ENCODE measurements at places on chromosomes 7 and 10. TPM values are rescaled to one million over a fixed set of nuclear protein-coding genes. Genes with fewer than 3 reads are reported as not detected.

The FFAR4 gene
- not detected for total RNA-seq

The PLXDC2 gene
- total RNA-seq: 0.15 TPM

The NCOA4 gene
- 113 TPM for total RNA-seq

DNA sequence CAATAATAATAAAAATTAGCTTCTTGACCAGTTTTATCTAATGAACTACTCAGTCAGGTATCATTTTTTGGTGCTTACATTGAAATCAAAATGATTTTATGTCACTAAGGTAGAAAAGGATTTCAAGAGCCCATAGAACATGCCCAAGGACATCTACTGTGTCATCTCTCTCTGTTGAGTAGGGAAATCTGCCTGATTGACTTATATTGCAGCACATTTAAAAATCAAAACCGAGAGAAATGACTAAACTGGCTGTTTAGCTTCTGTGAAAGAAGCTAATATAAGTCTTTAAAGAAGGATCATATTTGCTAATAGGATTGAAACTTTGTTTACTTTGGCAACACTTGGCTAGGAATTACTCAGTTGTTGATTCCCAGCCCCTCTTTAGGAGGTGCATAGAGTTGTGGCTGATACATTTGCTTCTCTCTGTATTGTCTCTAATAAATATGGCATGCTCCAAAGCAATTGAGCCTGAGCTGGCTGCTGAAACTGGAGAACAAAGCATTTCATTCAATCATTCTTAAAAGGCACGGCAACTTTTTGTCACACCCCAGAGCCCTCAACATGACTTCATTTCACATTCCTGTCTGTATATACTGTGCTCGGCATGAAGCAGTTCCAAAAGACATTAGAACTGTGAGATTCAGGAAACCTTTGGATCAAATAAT, 1096.9 kb upstream of the POT1 start:
- DNase-seq: no peak

DNA sequence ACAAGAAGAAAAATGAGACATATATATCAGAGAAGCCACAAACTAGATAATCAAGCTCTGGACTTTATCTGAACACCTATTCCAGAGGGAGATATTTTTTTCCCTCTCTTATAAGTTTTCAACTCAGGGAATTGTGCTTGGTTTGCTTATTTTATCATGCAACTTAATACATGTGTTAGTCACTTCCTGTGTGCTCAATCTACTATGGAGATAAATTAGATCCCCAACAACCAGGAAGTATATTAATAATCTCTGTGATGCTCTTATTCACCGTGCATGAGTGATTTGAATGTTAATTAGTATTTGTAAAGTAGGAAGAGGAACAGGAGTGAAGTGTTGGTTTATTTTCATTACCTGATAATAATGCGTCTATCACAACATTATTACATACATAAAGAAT, 38.8 kb upstream of the ZNF365 start:
- DNase-seq: no peak

GRCh38 chr10:28796606-28797512, 119.5 kb downstream of the BAMBI start:
- DNase-seq: no peak

DNA sequence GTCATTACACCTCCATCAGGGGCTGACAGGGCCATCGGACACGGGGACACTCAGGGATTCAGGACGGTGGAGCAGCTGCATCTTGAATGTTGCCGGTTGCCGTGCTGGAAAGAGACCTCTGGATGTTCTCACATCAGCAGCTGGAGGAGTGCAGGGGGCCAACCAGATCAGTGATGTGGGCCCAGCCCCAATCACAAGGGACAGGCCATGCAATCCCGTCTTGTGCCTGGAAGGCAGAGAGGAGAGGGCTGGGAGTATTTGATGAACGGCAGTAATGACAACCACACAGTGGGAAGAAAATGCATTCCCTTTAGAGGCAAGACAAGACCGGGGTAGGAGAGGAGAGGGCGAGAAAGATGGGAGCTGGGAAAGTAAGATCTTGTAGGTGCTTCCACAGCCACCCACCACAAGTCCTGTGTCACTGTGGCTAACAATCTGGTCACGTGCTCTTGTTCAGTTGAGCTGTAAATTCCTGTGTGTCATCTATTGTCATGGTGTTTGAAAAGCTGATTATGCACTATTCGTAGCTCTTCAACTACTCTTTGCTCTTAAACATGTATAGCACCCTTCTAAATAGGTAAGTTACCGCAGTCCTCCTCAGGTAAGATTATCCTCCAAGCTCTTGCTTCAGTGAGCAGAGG, 85.9 kb upstream of the LEP start:
- DNase-seq: no peak

DNA sequence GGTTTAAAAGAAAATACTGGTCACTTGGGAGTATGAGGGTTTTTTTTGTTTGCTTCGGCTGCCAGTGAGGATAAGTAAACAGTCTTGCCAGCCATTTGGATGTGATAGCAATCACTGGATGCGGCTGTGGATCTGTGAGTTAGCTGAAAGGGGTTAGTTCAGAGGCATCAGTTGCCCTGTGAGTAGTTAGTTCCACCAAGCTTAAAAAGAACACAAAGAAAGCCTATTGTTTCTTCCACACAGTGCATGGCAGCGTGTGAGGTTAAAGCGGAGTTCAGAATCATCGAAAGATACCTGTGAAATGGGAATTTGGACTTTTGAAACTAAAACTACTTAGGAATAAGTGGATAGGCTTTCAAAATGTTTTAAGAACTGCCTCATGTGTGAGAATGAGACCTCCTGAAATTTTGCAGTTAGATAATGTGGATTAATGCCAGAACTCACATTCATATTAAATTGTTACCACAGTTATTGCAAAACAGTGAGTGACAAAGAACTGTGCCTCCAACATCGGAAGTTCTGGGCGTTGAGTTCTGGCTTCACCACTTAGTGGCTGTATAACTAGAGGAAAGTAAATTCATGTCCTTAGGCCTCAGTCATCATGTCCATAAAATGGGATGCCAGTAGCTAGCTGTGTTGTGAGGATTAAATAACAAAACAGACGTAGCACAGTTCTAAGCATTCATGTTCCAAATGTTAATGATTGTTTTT, 31.3 kb downstream of the KIAA1217 start:
- DNase-seq: no peak

DNA sequence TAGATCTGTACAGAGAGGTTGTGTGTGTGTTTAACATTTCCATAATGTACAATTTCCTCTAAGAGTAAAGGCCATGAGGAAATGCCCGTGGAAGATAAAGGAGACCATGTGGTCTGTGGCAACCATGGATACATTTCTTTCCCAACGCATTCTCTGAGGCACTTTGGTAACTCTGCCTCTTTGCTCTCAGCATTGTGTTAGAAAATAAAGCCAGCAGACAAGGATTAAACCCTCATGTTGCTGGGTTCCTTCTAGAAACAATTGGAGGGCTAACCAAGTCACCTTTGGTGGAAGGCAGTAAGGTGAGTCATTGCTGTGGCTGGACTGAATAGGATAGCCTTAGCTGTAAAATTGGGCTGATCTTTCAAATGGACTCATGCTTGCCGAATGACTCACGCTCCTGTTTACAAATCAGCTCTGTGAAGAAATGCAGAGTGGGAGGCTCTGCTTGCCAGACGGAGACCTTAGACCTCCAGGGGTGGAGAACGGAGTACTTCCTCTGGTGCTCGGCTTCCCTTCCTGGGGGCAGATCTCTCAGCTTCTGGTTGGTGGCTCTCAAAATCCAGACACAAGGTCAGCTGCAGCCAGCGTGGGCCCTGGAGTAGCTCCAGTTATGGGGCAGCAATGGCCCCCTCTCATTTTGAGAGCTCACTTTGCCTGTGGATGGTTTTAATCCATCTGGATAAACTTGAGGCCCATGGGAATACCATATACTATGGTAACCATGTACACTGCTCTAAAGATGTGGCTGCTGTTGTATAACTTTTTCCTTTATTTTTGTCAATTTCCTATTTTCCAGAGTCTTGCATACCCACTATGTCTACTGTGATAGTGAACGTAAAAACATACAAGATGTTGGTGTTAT, 137.3 kb downstream of the TCF7L2 start:
- DNase-seq: no peak

- no peak for DNase-seq
Measured at GRCh38 chr7:55877308-55877707, 9.9 kb upstream of the ZNF713 start.

DNA sequence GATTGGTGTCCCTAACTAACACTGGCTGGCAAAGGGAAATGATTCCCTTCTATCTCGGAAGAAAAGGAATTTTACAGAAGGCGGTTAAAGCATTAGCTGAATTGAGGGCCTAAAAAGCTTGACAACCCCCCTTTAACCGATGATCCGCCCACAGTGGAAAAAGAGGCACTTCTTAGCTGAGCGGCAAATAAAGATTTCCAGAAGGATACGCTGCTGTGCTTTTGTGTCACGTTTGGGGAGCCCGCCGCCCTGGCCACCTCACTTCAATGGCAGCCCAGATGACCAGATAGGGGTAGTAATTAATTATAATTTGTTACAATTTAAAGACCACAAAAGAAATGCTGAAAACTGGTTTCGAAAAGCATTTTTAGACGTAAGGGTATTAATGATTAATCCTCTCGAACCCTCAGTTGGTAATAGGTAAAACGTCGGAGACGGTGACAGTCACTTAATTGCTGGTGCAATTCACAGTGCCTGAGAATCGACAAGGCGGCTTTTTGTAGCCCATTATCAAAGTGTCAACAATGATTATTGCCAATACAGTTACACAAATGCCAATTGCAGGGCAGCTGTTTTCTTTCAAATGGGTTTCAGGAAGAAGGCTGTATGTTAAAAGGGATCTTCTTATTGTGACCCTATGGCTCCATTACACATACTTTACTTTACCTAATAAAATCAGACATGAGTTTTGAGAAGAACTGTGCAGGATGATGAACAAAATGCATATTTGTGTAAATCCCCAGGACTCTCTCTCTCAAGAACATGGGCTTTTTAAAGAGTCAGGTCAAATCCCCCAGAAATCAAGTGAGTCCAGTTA, 154.1 kb downstream of the PIP4K2A start:
- no peak for DNase-seq

DNA sequence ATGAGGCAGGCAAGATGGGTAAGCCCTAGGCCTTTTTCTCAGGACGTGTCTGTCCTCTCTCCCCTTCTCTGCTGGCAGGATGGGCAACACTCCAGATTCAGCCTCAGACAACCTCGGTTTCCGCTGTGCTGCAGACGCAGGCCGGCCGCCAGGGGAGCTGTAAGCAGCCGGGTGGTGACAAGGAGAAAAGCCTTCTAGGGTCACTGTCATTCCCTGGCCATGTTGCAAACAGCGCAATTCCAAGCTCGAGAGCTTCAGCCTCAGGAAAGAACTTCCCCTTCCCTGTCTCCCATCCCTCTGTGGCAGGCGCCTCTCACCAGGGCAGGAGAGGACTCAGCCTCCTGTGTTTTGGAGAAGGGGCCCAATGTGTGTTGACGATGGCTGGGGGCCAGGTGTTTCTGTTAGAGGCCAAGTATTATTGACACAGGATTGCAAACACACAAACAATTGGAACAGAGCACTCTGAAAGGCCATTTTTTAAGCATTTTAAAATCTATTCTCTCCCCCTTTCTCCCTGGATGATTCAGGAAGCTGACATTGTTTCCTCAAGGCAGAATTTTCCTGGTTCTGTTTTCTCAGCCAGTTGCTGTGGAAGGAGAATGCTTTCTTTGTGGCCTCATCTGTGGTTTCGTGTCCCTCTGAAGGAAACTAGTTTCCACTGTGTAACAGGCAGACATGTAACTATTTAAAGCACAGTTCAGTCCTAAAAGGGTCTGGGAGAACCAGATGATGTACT, 13.1 kb downstream of the PHKG1 start:
- DNase-seq: no peak

- no peak for DNase-seq
Measured at GRCh38 chr10:42816912-42817311, 34.3 kb downstream of the BMS1 start.

DNA sequence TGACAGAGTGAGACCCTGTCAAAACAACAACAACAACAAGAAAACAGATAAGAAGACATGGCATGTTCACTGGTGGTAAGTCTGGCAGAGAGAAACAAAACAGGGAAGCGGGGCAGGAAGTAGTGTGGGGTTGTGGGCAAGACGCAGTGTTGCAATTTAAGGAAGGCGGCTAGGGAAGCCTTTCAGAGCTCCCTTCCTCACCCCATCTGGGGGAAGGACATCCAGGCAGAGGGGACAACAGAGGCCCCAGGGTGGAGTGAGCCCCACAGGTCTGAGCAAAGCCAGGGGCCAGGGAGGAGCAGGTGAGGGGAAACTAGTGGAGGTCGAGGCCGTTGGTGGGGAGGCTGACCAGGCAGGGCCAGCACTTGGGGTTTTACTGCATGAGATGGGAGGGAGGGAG, 16.8 kb downstream of the LAT2 start:
- DNase-seq: no peak
